ENCODE measurements at places on chromosomes 5 and 9.

- DNase-seq, result no peak
Observed at GRCh38 chr5:171904886-171905285, 101.6 kb downstream of the FBXW11 start.

DNA sequence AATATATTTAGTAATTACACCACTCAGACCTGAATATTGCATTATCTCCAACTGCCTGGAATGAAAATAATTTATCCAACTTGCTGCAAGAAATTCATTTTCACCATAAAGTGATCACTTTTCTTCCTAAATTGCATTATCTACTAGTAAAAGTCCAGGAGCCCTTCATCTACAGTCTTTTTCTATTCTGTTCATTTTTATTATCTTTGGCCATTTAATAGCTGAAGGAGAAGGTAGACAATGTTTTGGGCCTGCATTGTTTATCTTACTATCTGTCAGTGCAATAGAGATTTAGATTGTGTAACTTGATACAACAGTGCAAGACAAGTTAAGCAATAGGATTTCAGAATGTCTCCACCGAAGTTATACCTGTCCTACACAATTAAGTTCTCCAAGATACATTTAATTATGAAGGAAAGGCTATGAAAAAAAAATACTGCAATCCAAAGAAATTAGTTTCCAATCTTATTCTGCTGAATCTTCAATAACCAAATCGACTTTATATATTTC is 1339.7 kb upstream of the CDH6 start:
- DNase-seq, result no peak

- DNase-seq, result no peak
Observed at GRCh38 chr5:170655476-170655875, 128.0 kb upstream of the GABRP start.

GRCh38 chr5:140882591-140882899 is 621 bp downstream of the PCDHA13 start:
- no peak for DNase-seq

GRCh38 chr9:116414374-116414773 is 260.8 kb downstream of the PAPPA start:
- no peak for DNase-seq

- no peak for DNase-seq
Observed at GRCh38 chr5:154081246-154081645, 42.5 kb downstream of the MFAP3 start.

DNA sequence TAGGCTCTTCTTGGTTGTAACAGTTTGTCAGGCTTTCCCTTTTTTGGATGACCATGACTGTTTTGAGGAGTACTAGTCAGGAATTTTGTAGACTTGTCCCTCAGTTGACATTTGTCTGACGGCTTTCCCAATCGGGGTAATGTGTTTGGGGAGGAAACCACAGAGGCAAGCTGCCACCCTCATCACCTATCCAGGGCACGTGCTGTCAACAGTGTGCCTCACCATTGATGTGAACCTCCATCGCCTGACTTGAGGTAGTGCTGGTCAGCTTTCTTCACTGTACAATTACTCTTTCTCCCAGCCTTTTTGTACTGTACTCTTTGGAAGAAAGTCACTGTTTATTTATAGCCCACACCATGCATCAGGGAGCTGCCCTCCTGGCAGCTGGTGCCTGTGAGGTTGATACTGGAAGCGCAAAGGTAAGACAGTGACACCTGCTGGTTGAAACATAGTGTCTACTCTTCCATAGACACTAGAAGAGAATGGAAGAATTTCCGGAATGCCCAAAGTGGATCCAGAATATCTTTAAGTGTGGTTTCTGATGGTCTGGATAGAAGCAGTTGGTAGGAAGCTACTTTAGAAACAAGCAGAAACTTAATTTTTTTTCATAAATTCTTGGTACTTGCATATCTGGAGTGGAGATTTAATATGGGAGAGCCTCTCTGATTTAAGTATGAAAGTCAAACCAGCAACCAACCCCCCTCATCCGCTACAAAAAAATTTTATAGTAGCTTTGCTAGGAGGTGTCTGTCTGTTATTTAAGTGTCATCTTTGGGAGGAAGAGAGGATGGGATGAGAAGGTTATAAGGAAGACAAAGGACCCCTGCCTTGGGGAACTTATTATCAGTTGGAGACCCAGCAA is 69.3 kb downstream of the SNX30 start:
- DNase-seq, result no peak

DNA sequence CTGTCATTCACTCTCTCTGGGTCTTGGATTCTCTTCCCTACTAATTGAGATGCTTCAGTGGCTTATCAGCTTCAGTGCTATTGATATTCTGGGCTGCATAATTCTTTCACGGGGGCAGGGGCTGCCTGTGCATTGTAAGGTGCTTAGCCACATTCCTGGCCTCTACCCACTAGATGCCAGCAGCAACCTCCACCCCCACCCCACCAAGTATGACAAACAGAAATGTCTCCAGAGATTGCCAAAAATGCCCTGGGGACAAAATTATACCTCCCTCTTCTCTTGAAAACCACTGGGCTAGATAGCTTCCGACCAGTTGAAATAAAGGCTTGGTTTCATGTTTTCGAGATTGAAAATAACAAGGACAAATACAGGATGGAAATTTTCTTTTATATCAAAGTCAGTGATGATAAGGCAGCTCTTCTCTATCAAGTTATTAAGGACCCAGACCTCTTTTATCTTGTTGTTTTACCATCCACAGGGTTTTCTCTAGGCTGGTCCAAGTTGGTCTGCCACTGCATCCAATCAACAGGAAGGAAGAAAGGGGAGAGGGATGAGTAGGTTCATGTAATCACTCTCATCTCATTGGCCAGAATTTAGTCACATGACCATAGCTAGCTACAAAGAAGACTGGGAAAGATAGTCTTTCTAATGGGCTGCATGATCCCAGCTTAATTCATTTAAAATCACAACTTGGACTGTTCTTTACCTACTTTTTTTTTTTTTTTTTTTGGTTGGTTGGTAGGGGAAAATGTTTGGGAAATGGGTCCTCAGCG is 92.1 kb upstream of the RANBP3L start:
- no peak for DNase-seq

- no peak for DNase-seq
Observed at GRCh38 chr5:139058121-139058520, 140.0 kb downstream of the SIL1 start.

DNA sequence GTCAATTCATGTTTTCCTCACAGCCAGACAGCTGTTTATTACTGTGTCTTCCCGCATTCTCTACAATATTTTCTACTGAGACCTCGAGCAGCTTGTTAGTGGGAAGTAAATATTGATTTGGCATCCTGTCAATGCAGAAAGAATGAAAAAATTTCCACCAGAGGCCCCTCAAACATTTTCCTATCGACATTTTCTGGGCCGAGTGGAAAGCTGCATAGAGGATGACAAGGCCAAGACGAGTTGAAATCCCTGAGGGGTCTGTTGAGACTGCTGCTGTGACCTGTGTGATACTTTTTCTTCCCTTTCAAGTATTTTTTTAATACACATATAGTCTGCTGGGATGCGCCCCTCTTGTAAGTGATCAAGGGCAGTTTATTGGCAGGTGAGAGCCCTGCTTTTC is 91.4 kb upstream of the SH3GL2 start:
- no peak for DNase-seq

- DNase-seq, result no peak
Observed at GRCh38 chr5:125053179-125053578, 306.7 kb upstream of the ZNF608 start.

GRCh38 chr5:75471193-75471592 is 40.2 kb downstream of the CERT1 start:
- no peak for DNase-seq
